ENCODE measurements at places on chromosomes 1 and 21.
A peak's percentile ranks its signal among the peaks of the same experiment; 100 is the strongest.

DNA sequence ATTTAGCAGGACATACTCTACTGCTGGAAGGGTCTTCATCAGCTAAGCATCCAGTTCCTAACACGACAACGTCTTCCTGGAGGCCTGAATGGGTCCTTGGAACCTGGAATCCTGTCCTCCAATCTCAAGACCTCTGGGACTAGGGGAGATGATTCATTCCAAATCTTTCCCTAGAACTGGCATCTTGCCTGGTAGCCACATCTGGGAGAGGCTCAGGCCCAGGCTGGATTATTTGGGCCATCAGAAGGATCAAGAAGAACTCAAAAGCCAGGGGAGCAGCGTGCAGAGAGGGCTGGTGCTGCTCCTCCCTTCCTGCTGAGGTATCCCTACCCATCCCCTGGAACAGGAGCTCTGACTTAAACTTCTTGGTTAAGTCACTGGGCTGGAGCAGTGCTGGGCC is 2.8 kb upstream of the PHLDA3 start:
- no peak for DNase-seq
- H3K27ac ChIP-seq: peak overlapping the region; percentile 68
- H3K4me3 ChIP-seq: no peak overlapping the region
- no peaks in the 10 kb centered on the region for H3K36me3 ChIP-seq

DNA sequence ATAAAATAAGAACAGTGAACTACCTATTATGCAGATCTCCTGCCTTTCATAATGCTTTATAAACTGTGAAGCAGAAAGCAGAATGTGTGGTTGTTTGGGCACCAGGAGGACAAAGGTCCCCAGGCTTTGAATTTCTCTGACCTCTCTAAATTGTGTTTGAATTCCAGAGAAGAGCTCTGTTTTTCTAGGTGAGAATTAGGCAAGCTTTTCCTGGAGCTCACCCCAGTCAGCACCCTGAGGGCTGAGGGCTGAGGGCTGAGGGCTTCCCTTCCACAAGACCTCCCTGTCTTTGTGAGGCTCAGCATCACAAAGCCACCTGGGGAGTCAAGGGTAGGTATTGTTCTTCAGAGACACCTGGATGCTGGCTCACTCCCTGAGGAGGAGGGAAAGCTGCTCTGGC is 45.5 kb upstream of the LRIG2 start:
- no peaks in the 10 kb centered on the region for H3K27me3 ChIP-seq
- H3K4me3 ChIP-seq: no peak overlapping the region
- no peaks in the 10 kb centered on the region for H3K4me1 ChIP-seq
- no peaks in the 10 kb centered on the region for H3K36me3 ChIP-seq
- no peak for DNase-seq
- H3K27ac ChIP-seq: no peak overlapping the region

- no peaks in the 10 kb centered on the region for H3K27me3 ChIP-seq
- peak overlapping the region; percentile 64 for H3K27ac ChIP-seq
- H3K4me3 ChIP-seq: no peak overlapping the region
- H3K36me3 ChIP-seq: no peaks in the 10 kb centered on the region
- H3K4me1 ChIP-seq: peaks cover 3% of the 10 kb centered on the region
Measured at GRCh38 chr1:85544689-85545215, 35.8 kb upstream of the CCN1 start.

DNA sequence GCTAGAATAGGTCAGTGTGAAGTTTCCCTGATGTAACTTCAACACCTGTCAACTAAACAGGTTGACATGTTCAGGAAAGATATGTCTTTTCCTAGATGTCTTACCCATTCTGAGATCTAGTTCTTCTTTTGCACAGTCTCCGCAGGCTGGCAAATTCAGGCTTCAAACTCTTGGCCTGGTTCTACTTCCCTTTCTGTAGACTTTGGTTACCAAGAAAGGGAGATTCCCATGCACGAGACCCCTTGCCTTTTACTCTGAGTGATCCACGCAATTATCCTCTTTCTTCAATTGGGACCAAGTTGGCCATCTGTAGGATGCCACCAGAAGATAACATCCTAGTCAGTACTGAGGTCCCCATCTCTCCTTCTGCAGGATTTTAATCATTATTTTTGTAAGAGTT is 2.0 kb downstream of the CFAP45 start:
- no peak overlapping the region for H3K4me3 ChIP-seq
- no peaks in the 10 kb centered on the region for H3K27me3 ChIP-seq
- no peaks in the 10 kb centered on the region for H3K36me3 ChIP-seq
- no peak overlapping the region for H3K27ac ChIP-seq
- DNase-seq: no peak
- no peaks in the 10 kb centered on the region for H3K4me1 ChIP-seq

- peak overlapping the region; percentile 22 for H3K4me3 ChIP-seq
- no peaks in the 10 kb centered on the region for H3K36me3 ChIP-seq
- peak; percentile 69 for DNase-seq
- H3K27me3 ChIP-seq: no peaks in the 10 kb centered on the region
- peak overlapping the region; percentile 69 for H3K27ac ChIP-seq
Measured at GRCh38 chr1:8343464-8344001, 25.6 kb downstream of the SLC45A1 start.

GRCh38 chr1:115060501-115060900 is 28.8 kb downstream of the TSPAN2 start:
- no peak overlapping the region for H3K4me3 ChIP-seq
- H3K36me3 ChIP-seq: no peaks in the 10 kb centered on the region
- peaks cover 4% of the 10 kb centered on the region for H3K4me1 ChIP-seq
- no peak for DNase-seq
- H3K27me3 ChIP-seq: no peaks in the 10 kb centered on the region

DNA sequence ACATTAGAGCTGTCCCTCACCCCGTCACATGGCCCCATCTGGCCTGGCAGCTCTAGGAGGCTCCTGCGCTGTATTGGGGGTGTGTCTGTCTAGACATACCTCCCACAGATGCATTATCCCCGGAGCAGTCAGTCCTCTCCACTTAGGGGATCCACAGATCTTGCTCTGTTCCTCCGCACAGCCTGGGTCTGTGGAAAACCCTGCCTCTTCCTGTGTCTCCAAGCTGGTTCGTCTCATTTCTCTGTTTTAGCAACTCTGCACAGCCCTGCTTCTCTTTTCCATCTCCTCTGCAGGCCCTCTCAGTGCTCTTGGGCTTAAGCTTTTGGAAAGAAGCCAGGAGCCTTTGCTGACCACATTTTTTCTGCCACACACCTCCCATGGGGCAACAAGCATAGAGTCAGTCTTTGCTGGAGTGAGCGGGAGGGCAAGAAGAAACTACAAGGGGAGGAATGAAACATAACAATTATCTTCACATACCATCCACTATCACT is 241.5 kb downstream of the FOXD2 start:
- no peak for DNase-seq
- H3K4me1 ChIP-seq: no peaks in the 10 kb centered on the region
- no peaks in the 10 kb centered on the region for H3K27me3 ChIP-seq
- H3K36me3 ChIP-seq: no peaks in the 10 kb centered on the region

DNA sequence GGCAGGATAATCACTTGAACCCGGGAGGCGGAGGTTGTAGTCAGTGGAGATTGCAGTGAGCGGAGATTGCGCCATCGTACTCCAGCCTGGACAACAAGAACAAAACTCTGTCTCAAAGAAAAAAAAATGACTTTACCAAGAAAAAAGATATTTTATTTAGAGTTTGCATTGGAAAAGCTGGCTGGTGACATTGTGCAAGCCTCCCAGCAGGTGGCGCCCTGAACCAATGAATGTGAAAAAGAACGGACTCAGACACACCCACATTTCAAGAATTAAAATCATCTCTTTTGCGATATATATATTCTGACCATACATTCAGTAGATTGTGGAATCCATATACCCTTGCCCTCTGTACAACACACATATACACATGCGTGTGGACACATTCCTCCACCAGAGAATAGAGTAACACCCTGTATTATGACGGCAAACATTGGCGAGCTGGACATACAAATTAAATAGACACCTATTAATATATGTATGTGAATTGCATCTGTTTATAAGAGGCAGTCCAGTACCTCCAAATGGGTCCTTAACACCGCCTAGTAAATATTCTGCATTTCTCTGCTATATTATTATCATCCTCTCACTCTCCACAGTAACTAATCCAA is 39.0 kb upstream of the CADM3 start:
- H3K27ac ChIP-seq: no peak overlapping the region
- no peak for DNase-seq
- H3K4me1 ChIP-seq: no peaks in the 10 kb centered on the region
- H3K27me3 ChIP-seq: no peaks in the 10 kb centered on the region
- H3K4me3 ChIP-seq: no peak overlapping the region
- H3K36me3 ChIP-seq: no peaks in the 10 kb centered on the region

DNA sequence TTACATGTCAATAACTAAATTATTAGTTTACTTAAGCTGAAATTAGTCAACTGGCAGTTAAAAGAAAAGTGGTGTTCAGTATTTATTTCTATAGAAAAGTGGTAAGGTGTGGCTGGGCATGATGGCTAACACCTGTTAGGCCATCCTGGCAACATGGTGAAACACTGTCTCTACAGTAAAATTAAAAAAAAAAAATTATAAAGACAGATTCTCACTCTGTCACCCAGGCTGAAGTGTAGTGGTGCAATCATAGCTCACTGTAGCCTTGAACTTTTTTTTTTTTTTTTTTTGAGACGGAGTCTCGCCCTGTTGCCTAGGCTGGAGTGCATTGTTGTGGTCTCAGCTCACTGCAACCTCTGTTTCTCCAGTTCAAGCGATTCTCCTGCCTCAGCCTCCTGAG is 32.9 kb downstream of the WNT4 start:
- H3K36me3 ChIP-seq: no peaks in the 10 kb centered on the region
- DNase-seq: no peak
- peaks cover 5% of the 10 kb centered on the region for H3K4me1 ChIP-seq
- no peaks in the 10 kb centered on the region for H3K27me3 ChIP-seq
- H3K4me3 ChIP-seq: no peak overlapping the region

GRCh38 chr1:150121236-150121862 is 28.4 kb upstream of the PLEKHO1 start:
- no peaks in the 10 kb centered on the region for H3K4me1 ChIP-seq
- no peak for DNase-seq
- H3K36me3 ChIP-seq: no peaks in the 10 kb centered on the region
- H3K27me3 ChIP-seq: no peaks in the 10 kb centered on the region
- no peak overlapping the region for H3K27ac ChIP-seq

GRCh38 chr1:223331929-223332328 is 32.0 kb downstream of the SUSD4 start:
- no peaks in the 10 kb centered on the region for H3K4me1 ChIP-seq
- H3K4me3 ChIP-seq: no peak overlapping the region
- DNase-seq: no peak
- H3K36me3 ChIP-seq: no peaks in the 10 kb centered on the region

GRCh38 chr21:40803101-40803500 is 43.9 kb downstream of the DSCAM start:
- no peak for DNase-seq
- H3K4me1 ChIP-seq: no peaks in the 10 kb centered on the region
- H3K27me3 ChIP-seq: no peaks in the 10 kb centered on the region
- no peaks in the 10 kb centered on the region for H3K36me3 ChIP-seq
- no peak overlapping the region for H3K27ac ChIP-seq

GRCh38 chr1:154845879-154846278 is 24.2 kb downstream of the KCNN3 start:
- H3K4me1 ChIP-seq: no peaks in the 10 kb centered on the region
- no peak for DNase-seq
- H3K36me3 ChIP-seq: no peaks in the 10 kb centered on the region
- H3K27ac ChIP-seq: no peak overlapping the region

GRCh38 chr1:45393718-45394302 is 53.6 kb upstream of the MUTYH start:
- H3K27ac ChIP-seq: no peak overlapping the region
- no peaks in the 10 kb centered on the region for H3K36me3 ChIP-seq
- no peak overlapping the region for H3K4me3 ChIP-seq
- no peaks in the 10 kb centered on the region for H3K4me1 ChIP-seq
- H3K27me3 ChIP-seq: no peaks in the 10 kb centered on the region

DNA sequence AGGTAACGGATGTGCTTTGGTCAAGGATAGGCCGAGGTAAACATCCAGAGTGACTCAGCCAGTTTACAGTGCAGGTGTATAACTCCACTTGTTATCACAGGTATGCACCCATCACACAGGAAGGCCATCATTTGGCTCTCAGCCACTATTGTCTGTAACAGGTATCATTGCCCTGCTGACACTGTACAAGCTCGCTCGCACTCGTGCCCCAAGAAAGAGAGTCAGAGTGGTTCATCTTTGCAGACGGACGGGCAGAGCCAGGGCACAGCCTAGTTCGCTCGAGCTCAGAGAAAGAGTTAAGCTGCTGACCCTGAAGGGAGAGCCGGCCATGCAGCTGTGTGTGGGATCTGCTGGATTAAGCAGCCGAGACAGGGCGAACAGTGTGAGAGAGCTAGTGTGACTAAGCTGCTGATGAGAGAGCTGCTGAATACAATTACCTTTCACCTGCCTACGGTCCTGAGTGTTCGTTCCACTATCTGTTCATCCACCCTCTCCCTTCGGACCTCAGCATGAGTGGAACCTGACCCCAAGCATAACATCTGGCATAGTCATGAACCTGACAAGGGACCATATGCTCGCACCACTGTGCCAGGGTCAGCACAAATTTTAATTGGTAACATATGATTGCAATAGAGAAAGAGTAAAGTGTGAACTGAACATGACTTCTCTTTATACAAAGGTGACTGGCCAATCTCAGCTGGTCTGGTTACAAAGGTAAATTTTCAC is 27.0 kb upstream of the LYPD8 start:
- H3K4me3 ChIP-seq: no peak overlapping the region
- H3K27me3 ChIP-seq: peaks cover 3% of the 10 kb centered on the region
- H3K27ac ChIP-seq: no peak overlapping the region
- no peak for DNase-seq

DNA sequence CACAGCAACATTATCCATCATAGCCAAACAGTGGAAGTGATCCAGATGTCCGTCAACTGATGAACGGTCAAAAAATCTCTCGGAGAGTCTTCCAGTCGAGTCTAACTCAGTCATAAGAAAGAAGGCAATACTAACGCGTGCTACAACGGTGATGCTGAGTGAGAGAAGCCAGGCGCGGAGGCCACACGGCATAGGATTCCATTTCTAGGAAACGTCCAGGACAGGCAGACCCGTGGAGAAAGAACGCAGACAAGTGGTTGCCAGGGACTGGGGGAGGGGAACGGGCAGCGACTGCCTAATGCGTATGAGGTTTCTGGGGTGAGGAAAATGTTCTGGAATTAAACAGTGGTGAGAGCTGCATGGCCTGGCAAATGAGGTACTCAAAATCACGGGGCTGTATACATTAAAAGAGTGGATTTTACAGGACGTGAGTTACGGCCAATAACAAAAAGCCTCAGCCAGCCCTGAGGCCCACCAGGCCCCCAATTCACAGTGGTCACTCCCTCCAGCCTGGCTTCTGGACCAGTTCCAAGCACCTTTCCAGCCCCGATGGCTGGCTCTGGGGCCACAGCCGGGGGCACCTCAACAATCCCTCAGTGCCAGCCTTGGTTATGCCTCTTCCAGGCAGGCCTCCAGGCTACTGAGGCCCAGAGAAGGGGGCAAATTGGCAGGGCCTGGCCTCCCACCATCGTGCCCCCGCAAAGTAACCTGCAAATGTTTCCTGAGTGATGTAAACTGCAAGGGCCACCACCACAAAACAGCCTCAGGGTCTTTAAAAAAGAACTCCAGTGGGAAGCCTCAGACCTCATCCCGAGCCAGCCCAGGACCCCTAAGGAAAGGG is 3.4 kb downstream of the WNT9A start:
- H3K27ac ChIP-seq: peak overlapping the region; percentile 78
- H3K4me3 ChIP-seq: no peak overlapping the region
- no peak for DNase-seq
- no peaks in the 10 kb centered on the region for H3K27me3 ChIP-seq
- no peaks in the 10 kb centered on the region for H3K36me3 ChIP-seq

- no peaks in the 10 kb centered on the region for H3K36me3 ChIP-seq
- no peak for DNase-seq
- no peak overlapping the region for H3K4me3 ChIP-seq
- no peak overlapping the region for H3K27ac ChIP-seq
Measured at GRCh38 chr1:183942933-183943693, 94.4 kb downstream of the COLGALT2 start.

- no peak for DNase-seq
- no peak overlapping the region for H3K4me3 ChIP-seq
- no peaks in the 10 kb centered on the region for H3K4me1 ChIP-seq
- H3K27ac ChIP-seq: no peak overlapping the region
- H3K36me3 ChIP-seq: no peaks in the 10 kb centered on the region
Measured at GRCh38 chr1:190084552-190084951, 393.1 kb downstream of the BRINP3 start.

Data from breast epithelium (tissue), 4 donors.